ENCODE measurements at places on chromosomes 13 and 19.
A peak's percentile ranks its signal among the peaks of the same experiment; 100 is the strongest.

DNA sequence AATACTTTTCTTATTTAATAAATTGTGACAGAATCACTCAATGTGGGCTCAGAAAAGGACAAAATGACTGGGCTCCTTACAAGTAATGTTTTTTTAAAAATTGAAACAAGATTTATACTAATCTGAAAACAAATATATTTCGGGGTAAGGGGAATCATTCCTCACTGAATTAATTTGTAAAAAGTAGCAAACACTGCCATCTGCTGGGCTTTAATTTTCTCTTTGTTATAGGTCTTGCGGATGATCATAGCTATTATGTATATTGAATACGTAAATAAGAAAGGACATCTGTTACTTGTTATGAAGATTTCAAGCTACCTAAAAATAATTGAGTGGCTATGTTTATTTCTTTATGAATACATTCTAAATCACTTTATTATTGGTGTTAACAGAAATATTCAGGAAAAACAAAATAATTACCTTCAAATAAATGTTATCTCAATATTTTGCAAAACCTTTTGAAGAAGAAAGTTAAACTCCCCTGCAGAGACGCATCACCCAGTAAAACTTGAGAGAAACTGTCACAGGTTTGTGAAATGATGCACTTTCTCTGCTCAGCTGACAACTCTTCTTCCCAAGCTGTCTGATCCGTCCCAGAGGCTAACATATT, 17.8 kb upstream of the ENOX1 start:
- DNase-seq, result peak; percentile 62

DNA sequence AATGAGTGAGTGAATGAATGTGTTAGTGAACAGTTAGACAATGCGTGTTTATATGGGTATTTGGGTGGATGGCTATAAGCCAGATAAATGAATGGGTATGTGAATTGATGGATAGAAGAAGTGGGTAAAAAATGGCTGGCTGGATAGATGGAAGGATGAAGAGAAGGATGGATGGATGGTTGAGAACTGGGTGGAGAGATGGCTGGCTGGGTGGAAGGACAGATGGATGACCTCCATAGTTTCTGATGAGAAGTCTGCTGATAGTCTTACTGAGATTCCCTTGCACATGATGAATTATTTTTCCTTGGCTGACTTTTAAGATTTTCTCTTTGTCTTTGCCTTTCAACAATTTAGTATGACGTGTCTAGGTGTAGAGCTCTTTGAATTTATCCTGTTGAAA, 57.4 kb downstream of the RYR1 start:
- DNase-seq, result no peak

DNA sequence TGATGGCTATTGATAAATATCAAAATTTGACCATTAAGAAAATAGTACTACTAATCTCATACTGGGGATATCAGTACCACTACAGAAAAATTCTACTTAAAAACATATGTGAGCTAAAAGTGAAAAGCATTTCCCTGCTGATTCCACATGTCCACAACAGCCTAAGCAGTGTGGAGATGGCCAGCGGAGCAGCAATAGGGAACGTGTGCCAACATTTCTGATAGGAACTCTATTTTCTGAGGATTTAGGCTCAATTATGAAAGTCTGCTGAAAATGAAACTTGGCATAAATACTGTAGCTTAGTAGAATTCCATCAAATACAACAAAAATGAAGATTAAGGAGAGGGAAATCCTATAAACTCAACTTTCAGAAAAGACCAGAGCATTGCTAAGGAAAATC, 311.6 kb downstream of the ENOX1 start:
- DNase-seq, result no peak

GRCh38 chr13:47556703-47557102, 444.4 kb downstream of the SUCLA2 start:
- DNase-seq, result no peak

DNA sequence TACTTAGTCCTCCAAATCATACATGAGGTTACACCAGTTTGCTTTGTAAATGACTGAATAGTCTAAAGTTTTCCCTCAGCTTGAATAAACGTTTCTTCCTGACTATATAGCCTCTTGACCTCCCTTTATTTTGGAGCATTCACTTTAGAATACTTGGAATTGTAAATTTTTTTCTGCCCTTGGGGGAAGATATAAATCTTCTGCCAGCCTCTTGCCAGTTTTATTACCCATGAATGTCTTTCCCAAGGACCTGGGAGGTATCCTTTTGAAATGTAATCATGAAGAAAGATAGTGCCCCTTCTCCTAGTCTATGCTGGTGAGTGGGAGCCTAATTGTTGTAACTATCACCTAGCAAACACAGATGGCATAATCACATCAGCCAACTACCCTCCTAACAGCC, 2033.9 kb upstream of the PCDH20 start:
- DNase-seq, result no peak

GRCh38 chr13:76813891-76814290, 72.3 kb downstream of the KCTD12 start:
- DNase-seq, result peak; percentile 5

DNA sequence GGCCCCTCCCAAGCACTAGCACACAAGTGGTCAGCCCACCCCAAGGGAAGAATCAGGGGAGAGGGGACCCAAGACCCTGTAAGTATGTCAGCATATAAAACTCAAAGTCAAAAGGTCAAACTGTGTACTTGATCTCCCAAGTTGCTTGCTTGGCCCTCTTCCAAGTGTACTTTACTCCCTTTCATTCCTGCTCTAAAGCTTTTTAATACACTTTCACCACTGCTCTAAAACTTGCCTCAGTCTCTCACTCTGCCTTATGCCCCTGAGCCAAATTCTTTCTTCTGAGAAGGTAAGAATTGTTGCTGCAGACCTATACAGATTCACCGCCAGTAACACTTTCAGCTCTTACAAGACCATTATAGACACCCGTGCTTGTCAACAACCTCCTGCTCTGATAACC, 15.1 kb upstream of the RNASEH2B start:
- no peak for DNase-seq

DNA sequence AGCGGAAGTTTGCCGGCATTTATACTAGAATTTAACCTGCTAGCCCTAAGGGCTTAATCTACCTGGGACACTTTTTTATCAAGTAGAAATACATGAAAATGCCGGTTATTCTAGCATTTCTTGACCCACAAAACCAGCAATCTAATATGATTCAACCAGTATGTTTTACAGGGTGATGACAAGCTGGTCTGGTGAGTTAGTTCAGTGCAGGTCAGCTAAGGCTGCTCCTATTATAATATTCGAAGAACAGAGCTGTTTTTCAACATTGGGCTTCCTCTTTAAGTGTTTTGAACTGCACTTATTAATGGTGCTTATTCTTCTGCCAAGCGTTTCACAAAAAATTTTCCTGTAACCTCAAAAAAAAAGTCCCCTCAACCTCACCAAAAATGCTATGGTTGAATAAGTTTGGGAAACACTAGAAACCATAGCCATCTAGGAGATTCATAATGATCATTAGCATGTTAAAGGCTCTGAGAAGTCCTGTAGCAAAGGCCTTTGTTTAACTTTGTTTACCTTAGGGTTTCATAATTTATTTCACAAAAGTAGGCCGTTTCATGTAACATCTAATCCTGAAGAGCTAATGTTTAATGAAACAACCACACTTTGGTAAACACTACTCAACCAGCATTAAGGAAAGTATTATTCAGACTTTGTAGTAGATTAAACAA, 526.6 kb downstream of the KLF12 start:
- no peak for DNase-seq

- DNase-seq, result no peak
Measured at GRCh38 chr19:27972291-27973040, 1240.5 kb downstream of the UQCRFS1 start.

DNA sequence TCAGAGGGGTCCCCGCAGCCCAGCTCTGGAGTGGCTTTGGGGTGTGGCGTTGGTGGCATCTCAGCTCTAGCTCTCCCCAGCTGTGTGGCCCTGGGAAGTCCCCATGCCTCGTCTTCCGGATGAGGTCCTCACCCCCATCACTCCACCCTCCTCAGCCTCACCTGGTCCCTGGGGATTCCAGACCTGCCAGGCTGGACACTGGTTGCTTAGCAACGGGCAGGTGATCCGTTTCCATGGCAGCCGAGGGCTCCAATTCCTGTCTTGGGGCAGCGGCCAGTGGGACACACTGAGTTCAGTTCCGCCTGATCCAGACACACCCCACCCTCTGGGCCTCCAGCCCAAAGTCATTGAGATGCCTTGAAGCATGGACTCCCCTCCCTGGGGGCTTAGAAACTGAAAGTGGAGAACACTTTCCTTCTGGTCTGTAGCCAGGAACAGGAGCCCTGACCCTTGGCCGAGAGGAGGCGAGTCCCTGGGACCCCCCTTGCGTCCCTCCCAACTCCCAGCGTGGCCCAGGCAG, 7.7 kb upstream of the MISP start:
- DNase-seq, result no peak

- no peak for DNase-seq
Measured at GRCh38 chr13:44854313-44855060, 134.8 kb downstream of the NUFIP1 start.

GRCh38 chr19:1231729-1232637, 5.8 kb downstream of the CBARP start:
- DNase-seq, result no peak

DNA sequence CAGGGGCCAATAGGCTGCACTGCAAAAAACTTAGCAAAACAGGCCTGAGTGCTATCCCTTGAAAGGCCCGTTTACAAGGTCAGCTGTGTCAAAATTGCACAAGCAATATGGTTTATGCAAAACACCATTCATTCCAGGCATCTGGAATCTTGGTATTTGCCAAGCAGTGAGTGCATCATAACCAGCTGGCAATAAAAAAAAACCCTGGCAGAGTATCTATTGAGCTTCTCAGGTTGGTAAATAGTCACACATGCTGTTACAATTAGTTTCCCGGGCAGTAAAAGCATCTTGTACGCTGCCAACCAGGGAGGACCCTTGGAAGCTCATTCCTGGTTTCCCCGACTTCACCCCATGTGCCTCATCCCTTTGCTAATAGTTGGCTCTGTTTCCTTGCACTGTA, 21.3 kb downstream of the ZNF77 start:
- DNase-seq, result no peak

GRCh38 chr13:26599403-26599802, 41.9 kb downstream of the WASF3 start:
- DNase-seq, result no peak

- no peak for DNase-seq
Measured at GRCh38 chr19:19459707-19460251, 54.3 kb downstream of the GATAD2A start.

DNA sequence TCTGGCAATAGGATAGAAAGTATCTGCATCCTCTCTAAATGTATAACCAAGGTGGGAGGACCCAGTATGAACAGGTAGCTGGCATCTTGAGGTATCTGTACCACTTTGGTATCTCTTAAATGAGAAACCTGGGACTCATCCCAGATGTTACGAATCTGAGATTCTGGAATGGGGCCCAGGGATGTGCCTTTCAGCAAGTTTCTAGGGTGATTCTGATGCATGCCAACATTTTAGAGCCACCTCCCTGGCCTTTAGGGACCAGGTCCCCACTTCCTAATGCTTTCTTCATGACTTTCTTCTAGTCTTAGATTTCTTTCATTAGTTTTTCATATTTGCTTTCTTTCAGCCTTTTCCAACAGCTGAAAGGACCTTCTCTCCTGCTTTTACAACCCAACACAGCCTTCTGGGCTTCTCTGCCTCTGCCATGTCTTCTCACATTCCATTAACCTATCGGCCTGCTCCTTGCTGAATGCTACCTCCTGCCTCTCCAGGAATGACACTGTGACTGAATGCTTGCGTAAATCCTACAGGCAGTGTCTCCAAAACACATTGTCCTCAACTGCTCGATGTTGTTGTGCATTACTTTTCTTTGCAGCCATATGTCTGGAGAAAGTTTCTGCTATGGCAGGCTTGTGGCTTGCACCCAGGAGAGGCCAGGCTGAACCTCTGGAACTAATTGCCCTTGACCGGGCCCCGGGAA, 284.0 kb downstream of the DNAJC15 start:
- DNase-seq, result no peak

DNA sequence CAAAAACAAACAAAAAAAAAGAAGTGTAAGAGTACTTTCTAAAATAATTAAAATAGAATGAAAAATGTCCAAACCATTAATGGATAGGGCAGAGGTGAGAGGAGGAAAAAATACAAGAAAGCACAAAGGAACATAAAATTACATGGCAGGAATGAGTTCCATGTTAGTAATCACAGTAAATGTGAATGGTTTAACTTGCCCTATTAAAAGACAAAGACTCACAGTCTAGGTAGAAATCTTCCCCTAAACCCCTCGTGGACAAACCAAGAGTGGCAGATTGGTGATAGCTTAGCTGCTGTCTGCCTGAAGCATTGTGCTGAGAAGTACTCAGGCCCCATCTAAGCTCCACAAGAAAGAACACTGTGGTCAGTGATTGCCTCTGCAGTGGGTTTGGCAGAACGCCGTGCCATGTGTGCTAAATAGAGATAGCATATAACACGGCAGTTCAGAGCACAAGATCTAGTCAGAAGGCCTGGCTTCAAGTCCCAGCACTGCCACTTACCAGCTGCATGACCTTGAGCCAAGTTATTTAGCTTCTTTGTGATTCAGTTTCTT, 103.5 kb downstream of the DPF1 start:
- DNase-seq, result no peak

GRCh38 chr13:65342541-65343337, 1887.4 kb downstream of the PCDH9 start:
- DNase-seq, result peak; percentile 19

- no peak for DNase-seq
Measured at GRCh38 chr13:113029061-113029445, 60.0 kb downstream of the MCF2L start.

DNA sequence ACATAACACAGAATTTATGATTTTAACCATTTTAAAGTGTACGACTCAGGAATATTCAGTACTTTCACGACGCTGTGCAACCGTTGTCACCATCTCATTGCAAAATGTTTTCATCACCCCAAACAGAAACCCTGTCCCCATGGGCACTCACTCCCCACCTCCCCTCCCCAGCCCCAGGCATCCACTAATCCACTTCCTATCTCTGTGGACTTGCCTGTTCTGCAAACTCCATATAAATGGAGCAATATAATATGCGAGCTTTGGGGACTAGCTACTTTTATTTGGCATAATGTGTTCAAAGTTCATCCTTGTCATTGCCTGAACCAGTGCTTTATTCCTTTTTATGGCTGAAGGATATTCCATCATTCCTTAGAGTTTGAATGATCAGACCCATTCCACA, 7.3 kb upstream of the INSR start:
- peak; percentile 70 for DNase-seq

DNA sequence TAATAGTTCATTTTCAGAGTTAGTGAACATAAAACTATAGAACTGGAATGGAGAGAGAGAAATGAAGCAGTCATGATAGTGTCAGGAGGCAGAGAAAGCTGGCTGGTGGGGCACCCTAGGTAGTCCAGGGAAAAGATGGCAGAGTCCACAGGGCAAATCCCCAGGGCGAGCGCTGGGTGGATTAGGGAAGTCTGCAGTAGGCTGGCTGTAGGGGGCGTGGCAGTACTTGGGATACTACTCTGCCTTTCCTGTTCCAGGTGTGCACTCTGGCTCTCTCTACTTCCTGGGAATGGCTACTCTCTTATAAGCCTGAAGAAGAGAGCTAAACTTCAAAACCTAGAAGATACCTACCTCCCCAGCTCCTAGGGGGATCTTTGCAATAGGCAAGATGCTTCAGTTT, 232.9 kb upstream of the SLC10A2 start:
- DNase-seq, result no peak

- no peak for DNase-seq
Measured at GRCh38 chr13:36126491-36126890, 4.7 kb downstream of the DCLK1 start.

Data from NB4 (cell line).